Kidney epithelial cell (primary cell): ENCODE measurements at places on chromosomes 1 and 21.

- no peak for DNase-seq
These were observed 7.0 kb downstream of the MRPL9 start for GRCh38 chr1:151756291-151756690.

- peak; percentile 77 for DNase-seq
These were observed 46.9 kb upstream of the PRRC2C start for GRCh38 chr1:171438441-171438840.

DNA sequence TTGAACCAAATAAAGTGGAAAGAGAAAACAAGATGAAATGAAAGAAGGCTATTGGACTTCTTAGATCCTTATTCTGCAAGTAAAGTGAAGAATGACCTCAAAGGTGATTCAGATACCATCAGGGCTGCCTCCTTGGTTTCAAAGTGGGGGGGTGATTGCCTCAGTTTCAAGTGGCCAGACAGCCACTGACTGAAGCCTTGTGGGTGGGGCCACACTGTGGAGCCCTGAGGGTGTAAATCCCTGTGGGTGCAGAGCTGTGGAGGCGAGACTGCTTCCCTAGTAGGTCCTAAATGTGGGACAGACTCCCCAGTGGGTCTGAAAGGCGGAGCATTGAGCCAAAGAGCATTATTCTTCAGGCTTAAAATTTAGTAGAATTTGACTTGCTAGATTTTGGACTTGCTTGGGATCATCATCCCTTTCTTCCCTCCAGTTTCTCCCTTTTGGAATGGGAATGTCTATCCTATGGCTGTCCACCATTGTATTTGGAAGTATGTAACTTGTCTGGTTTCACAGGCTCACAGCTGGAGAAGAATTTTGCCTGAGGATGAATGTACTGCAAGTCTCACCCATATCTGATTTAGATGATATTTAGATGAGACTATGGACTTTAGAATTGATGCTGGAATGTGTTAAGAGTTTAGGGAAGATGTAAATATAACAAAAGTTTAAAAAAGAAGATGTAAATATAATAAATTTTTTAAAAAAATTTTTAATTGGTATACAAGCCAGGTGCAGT lies 71.6 kb upstream of the SOX13 start:
- DNase-seq: no peak

GRCh38 chr1:44507490-44508396 lies 102.7 kb downstream of the RNF220 start:
- no peak for DNase-seq

- no peak for DNase-seq
These were observed 3.9 kb downstream of the PIGV start for GRCh38 chr1:26791626-26792025.

DNA sequence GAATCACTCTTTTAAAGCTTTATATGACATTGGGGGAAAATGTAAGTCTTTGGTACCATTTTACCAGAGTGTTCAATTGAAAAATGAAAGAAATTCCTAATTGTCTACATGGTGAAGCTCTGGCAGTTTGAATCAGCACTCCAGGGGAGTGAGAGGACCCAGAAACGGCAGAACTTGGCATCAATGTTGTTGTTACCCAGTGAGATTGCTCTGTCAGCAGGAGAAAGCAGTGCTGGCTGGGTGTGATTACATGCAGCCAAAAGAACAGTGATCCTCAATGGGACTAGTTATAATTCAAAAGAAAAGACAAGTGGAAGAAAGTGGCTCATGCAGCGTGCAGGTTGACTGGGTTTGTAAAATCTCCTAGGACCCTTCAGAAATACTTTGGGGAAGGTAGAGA lies 206.4 kb downstream of the PTPRC start:
- no peak for DNase-seq

GRCh38 chr1:96845464-96845863 lies 123.9 kb downstream of the PTBP2 start:
- no peak for DNase-seq

- DNase-seq: no peak
These were observed 33.1 kb downstream of the UBE2U start for GRCh38 chr1:64236541-64236954.

- DNase-seq: no peak
These were observed 106.9 kb upstream of the LYPLAL1 start for GRCh38 chr1:219066631-219067349.

GRCh38 chr1:60978421-60979357 lies 103.7 kb upstream of the NFIA start:
- DNase-seq: no peak

DNA sequence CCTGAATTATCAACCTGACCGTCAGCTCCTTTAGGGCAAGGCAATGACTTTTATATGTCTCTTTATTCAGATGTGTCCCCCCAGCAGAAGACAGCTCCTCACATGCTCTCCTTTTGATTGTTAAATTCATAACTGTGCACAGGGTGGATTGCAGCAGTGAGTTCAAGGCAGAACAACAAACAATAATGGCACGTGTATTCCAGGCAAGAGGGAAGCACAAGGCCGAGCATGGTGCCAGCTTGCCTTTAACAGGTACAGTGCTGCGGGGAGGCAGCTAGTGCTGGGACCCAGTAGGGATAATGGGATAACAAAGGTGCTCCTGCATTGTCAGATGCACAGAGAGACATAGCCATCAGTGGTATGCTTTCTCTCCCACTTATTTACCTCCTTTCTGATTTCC lies 248.4 kb downstream of the RHOU start:
- DNase-seq: no peak

GRCh38 chr1:117638759-117639158 lies 32.9 kb downstream of the TENT5C start:
- DNase-seq: no peak

DNA sequence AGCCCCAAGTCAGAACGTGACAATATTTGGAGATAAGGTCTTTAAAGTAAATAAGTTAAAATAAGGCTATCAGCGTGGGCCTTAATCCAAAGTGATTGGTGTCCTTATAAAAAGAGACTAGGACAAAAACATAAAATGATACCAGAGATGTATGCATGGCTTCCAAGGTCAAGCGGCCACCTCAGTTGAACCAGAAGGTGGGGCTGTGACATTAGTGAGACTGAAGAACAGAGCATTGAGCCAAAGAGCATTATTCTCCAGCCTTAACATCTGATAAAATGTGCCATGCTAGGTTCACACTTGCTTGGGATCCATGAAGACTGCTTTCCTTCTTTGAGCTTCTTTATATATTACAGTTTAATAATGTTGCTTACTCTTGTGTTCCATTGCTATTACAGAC lies 554.6 kb downstream of the PLA2G4A start:
- DNase-seq: no peak

DNA sequence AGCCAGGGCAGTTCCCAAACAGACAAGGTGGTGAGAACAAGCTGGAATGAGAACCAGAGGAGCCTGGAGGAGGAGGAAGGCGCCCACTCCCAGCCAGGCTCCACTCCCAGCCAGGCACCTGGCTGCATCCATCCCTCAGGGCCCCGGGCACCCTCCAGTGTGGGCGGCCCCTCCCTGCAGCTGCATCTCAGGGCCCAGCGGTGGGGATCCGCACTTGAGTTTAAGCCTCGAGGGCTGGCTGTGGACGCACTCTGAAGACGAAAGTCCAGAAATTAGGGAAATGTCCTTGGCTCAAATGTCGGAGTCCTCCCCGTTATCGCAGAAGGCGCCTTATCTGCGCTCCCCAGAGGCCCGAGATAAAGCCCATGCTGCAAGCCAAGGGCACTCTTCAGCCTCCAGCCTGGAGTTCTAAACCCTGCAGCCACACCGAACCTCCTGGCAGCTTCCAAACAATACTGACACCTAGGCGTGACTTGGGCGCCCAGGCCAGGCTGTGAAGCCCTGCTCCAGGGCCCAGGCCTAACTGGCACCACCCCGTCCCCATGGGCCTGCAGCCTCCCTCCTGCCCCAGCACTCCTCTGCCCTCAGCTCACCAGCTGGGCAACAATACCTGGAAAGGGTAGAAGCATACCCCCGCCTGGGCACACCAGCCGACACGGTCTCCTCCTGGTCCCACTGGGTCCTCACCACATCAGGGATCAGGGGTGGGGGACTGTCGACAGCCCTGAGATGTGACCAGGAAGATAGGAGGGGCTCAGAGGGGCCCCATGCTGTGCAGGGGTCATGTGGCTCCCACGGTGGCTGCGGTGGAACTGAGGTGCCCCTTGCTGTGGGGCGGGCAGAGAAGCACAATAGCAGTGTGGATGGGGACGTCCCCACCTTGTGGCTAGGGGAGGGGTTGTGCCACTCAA lies 184.8 kb upstream of the VAMP3 start:
- DNase-seq: no peak

GRCh38 chr1:94012708-94013366 lies 103.6 kb upstream of the GCLM start:
- DNase-seq: no peak

- no peak for DNase-seq
These were observed 6.1 kb upstream of the AIRE start for GRCh38 chr21:44279354-44280260.

- DNase-seq: no peak
These were observed 4.8 kb upstream of the COA6 start for GRCh38 chr1:234368320-234369032.

GRCh38 chr1:91846007-91846638 lies 39.8 kb downstream of the TGFBR3 start:
- DNase-seq: no peak

GRCh38 chr1:224500796-224501195 lies 66.2 kb upstream of the WDR26 start:
- DNase-seq: no peak

GRCh38 chr21:44814498-44815023 lies 3.3 kb downstream of the SUMO3 start:
- no peak for DNase-seq

DNA sequence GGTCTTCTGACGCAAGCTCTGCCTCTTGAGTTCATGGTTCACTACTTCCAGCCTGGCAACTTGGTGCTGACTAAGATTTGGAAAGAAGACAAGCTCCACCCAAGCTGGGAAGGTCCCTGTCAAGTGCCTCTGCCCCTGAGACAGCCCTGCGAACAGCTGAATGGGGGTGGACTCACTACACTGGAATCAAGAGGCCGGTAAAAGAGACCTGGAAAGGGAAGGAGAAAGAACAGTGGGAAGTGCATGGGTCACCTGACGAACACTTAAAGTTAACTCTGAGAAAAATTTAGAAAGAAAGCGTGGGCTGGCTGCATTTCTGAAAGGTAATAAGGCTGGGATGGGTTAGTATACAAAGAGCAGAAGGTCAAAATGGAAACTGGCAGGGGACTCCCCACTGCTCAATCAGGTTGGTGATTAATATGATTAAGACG lies 26.1 kb upstream of the ZNF496 start:
- peak; percentile 70 for DNase-seq

DNA sequence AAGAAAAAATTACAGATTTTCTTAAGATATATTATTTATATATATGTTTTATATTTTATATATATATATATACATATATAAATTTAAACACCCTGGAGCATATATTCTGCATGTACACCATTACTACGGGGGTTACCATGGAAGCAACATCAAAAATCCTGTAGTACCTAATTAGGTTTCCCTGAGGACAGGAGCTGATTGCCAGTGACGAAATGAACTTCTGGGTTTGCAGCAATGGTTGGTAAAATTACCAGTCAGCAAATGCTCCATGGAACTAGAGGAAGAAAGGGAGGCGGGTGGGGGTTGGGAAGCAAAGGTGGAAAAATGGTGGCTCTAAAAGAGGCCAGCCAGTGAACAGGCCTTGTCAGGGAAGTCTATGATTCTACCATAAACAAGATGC lies 89.5 kb downstream of the KCNN3 start:
- no peak for DNase-seq

DNA sequence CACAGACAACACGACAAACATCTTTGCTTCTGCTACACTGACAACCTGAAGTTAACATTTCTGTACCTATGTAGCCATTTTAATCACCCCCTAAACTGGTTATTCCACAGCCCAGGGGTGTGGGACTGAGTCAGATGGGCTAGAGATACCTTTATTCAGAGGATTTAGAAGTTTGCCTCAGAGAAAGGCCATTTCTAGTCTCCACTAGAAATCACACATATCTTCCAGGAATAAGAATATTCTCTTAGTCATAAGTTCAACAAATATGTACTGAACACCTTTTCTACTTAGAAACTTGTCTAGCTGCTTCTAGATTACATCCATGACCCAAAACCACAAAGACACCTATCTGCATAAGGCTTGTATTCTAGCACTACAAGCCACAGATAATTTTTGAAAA lies 38.8 kb downstream of the ERG start:
- DNase-seq: no peak

DNA sequence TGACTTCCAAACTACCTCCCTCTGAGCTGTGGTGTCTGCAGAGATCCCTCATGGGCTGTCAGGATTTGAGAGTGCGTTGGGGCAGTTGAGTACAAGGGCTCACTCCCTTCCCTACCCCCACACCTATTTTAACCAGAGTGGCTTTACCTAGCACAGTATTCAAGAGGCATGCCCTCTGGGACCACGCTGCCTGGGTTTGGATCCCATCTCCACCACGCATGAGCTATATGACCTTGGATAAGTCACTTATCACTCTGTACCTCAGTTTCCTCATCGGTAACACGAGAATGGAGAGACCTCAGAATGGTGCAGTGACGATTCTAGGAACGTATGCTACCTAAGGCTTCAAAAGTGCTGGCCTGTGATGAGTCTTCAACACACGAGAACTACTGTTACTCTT lies 147.3 kb upstream of the WNT4 start:
- no peak for DNase-seq

DNA sequence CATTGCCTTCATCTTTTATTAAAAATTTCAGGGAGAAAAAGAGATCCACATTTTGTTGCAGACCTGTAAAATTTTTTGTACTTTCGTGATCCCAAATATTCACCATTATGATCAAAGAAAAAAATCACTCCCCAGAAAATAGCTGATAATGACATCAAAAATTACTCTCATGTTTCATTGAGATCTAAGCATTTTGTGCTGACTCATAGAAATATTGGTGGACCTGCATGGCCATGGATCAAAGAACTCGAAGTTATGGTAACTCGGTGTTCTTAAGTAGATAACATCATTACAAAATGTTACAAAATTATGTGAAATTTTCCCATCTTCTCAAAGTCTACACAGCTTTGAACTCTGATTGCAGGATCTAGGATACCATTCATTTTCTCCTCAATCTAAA lies 135.8 kb downstream of the PTGER3 start:
- no peak for DNase-seq

- no peak for DNase-seq
These were observed 47.2 kb downstream of the TLR5 start for GRCh38 chr1:223095870-223096269.

- DNase-seq: no peak
These were observed 251.9 kb downstream of the DPYD start for GRCh38 chr1:97668945-97669344.

DNA sequence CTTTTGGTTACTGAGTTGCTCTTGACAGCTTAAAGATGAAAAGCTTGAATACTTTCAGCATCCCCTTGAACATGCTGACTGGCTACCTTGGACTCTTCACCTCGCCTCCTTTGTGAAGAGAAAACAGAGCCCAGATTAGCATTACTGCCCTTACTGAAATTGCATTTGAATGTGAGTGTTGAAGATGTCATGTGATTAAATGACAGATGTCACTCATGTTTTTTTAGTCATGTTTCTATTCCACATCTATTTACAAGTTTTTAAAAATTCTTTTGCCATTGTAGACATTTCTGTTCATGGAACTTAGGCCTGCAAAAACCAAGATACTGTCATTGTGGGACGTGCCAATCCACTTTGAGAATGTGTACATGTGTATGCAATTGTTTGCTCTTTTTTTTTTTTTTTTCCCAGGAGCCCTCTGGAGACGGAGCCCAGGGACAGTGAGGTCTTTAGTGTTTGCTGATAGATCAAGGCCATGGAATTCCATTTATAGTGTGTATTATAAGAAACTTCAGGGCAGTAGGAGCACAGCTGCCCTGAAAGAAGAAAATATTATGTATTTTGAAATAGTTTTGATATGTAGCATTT lies 25.7 kb upstream of the IVNS1ABP start:
- DNase-seq: no peak
